ENCODE measurements at places on chromosomes 16 and 17.

- no peak for DNase-seq
Measured at GRCh38 chr17:80929449-80929848, 62.2 kb upstream of the CHMP6 start.

DNA sequence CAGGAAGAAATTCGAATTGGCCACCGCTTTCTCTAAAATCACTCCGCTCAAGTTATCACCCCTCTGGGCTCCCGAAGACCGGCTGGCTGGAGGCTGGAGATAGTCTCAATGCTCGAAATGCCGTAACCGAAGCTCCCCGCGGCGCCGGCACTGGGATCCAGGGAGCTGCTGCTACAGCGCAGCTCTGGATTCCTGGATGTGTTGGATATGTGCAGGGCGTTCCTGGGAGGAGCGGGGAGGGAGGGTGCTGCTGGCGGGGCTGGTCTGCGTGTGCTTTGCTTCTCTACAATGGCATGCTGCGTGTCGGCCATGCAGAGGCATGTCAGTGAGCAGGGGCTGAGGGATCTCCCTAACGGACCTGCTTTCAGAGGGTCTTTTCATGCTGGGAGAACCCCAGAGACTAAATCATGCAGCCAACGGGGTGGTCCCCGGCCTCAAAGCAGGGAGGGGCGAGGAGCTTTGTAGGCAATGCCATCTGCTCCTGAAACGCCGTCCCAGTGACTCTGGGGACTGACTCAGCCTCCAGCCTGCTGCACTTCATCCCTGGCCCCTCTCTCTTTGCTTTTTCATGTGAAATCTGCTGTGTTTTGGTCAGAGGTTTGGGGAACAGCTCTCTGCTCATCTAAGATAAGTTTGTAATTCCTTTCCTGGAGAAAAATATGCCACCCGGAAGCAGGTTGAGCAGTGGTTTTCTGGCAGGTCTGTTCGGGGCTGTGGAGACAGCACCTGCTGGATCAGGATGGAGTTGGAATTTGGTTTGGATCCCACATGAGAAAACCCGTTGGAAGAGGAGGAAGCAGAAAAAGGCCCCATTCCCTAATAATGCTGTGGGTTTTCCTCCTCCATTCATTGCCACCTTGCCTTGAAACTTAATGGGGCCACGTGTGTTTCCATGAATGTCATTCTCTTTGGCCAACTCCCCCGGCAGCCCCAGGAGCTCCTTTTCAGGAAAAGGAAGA lies 311.4 kb downstream of the SEC14L1 start:
- peak; percentile 62 for DNase-seq

GRCh38 chr17:18966831-18967624 lies 15.1 kb downstream of the SLC5A10 start:
- DNase-seq: no peak

DNA sequence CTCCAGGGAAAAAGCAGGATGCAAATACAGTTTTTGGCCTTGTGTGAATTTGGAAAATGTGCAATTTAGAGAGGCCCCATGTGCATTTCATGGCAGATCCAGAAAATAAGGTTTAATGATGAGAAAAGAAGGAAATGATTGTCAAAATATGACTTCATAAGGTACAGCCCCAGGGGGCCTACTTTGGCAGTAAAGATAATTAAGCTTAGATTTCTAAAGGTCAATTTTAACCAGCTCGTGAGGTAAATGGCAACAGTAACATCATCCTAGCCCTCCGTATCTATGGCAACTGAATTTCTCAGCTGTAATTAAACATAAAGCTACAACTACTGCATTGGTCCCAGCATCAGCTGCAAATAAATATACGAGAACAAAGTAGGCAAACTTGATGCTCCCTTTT lies 30.0 kb upstream of the PRSS54 start:
- DNase-seq: no peak

DNA sequence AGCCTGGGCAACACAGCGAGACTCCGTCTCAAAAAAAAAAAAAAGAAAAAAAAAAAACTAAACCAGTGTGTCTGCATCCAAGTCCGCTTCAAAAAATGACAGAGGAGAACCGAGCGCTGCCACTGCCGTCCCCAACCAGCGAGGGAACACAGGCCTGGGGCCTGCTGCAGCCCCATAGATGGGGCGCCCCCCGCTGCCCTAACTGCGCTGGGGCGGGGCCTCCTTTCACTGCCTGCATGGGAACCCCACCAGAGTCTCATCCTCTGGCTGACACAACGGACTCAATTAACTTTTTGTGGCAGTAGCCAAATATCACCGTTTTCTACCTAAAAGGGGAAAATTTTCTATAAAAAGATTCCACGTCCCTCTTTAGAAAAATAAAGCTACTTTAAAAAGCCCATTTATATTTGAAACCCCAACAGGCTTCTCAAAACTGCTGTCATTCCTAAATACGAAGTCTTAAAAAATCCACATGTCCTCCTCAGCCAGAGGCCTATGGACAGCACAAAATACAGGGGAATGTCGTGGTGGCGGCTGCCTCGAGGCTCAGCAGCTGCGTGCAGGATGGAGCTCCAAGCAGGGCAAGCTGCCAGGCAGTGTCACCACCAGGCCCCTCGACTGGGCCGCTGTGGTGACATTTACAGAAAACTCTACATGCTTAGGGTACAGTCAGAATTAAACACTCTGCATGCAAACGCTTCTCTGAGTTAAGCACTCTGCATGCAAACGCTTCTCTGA lies 30.3 kb downstream of the KLHDC4 start:
- no peak for DNase-seq

- no peak for DNase-seq
Measured at GRCh38 chr16:6032438-6032837, 934.8 kb upstream of the EEF2KMT start.

GRCh38 chr16:68131813-68132706 lies 46.9 kb downstream of the NFATC3 start:
- no peak for DNase-seq

DNA sequence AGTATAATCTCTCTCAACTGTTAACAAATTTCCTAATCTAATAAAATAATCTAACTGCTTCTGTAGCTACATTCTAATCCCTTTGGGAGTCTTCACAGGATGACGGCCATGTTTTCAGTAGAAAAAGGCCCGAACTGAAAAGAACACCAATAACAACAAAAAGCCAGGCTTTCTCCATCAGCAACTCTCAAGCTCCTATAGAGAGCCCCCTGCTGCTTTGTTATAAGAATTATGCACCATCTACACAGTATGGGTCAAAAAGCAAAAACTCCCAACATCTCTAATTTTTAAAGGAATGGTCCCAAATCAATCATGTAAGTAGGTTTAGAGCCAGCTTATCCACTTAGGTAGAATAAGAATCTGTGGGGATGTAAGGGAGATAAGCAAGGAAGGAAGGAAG lies 163.6 kb upstream of the C17orf78 start:
- DNase-seq: no peak

- no peak for DNase-seq
Measured at GRCh38 chr16:14110728-14111251, 39.7 kb downstream of the MRTFB start.

DNA sequence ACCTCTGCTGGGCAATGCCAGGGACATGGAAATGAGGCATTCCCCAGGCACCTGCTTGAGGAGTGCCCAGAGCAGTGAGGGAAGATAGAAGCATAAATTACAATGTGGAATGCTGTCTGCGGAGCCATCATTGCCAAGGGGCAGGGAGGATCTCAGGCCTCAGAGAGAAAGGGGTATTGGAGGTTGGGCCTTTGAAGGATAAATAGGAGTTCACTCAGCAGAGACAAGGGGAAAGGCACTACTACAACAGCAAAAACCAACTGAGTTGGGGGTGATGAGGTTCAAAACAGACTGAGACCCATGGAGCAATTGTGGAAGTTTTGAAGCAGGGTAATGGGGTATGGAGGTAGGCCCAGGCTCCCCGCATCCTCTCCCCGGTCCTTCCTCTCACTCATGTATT lies 32.8 kb downstream of the SREBF1 start:
- DNase-seq: no peak

- DNase-seq: no peak
Measured at GRCh38 chr16:4309833-4310266, 6.0 kb upstream of the GLIS2 start.

DNA sequence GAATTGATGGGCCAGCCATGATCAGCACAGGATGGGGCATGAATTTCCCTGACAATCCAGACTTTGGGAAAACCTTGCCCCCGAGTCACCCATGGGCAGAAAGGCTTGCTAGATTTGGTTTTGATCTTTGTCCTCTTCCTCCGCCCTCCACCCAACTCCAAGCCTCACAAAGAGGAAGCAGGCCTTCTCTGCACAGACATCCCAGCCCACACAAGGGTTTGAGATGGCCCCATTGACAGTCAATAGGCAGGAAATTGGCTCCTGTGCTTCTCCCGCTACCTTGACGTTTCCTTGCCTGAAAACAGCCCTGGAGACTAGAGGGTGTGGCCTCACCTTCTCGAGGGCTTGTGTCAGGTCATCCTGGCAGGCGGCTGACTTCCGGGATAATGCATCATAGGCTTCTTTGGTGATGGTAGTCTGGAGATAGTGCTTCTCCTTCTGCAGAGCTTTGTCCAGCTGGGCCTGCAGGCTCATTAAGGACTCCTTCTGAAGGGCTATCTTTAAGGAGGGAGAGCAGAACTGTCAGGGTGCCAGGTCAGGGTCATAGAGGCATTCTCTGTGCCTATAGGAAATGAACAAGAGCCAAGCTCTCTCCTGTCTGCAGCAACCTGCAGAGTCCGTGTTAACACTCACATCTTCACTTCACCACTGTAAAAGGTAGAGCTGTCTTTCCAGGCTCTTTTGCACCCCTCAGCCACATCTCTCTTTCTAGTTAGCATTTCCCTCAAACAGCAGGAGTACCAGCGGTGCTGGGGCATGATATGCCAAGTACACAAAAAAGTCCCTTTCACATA lies 32.2 kb downstream of the DHX38 start:
- DNase-seq: no peak

DNA sequence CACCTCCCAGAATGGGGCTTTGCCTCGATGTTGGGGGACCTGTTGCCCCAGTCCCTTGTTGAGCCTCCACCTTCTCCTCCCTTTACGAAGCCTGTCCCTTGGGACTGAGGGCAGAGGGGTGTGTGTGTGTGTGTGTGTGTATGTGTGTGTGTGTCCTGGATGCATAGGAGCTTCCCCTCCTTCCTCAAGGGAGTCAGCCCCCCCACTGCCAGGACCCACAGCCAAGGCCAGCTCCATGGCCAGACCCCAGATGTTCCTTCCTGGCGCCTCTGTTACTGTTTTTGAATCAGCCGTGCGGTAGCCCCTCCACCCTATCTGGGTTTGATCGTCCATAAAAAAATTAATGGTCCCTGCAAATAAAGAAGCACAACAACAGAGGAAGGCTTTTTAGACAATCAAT lies 17.7 kb upstream of the DOK4 start:
- DNase-seq: no peak

DNA sequence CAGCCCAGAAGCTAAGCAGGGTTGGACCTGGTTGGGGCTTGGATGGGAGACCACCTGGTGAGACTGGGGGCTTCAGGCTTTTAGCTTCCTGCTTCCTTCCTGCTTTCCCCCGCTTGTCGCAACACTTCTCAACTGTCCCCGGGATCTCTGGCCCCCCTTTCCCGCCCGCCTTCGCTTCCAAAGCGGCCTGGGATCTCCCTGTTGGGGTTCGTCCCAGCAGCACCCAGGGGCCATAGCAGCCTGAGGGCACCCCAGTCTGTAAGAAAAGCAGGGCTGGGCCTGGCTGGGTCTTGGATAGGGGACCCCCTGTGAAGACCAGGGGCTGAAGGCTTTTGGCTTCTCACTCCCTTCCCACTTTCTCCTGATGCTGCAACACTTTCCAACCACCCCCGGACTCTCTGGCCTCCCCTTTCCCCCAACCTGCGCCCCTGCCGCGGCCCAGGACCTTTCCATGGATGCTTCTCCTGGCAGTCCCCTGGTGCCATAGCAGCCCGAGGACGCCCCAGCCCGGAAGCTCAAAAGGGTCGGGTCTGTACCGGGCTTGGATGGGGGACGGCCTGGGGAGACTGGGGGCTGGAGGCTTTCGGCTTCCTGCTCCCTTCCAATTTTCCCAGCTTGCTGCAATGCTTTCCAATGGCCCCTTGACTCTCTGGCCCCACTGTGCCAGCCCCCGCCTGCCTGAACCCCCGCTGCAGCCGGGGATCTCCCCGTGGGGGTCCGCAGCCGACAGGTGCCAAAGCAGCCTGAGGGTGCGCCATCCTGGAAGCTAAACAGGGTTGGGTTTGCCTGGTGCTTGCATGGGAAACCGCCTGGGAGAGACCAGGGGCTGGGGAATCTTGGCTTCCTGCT lies 2276.2 kb downstream of the TP53TG3F start:
- DNase-seq: no peak

GRCh38 chr17:41315204-41315794 lies at the start of gene KRTAP17-1:
TSS of gene KRTAP17-1 (minus strand) at chr17:41315710. CDS start at chr17:41315650, 60 bp downstream.
- no peak for DNase-seq

DNA sequence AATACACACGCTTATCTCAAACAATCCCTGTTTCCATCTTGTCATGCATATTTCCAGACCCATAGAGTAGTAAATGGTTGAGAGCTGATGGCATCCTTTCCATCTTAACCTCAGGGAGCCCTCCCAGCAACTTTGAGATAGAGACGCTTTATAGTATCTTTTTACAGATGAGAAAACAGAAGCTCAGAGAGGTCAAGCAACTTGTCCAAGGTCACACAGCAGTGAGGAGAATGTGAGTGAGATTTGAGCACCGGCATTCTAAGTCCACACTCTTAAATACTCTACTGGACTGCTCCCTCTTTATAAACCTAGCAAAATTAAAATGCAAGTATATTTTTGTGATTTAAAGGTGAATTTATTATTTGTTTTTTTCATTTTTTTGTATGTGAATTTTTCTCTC lies 19.9 kb upstream of the KCNG4 start:
- no peak for DNase-seq

GRCh38 chr17:8185582-8186445 lies 4.2 kb downstream of the BORCS6 start:
- DNase-seq: peak; percentile 66

DNA sequence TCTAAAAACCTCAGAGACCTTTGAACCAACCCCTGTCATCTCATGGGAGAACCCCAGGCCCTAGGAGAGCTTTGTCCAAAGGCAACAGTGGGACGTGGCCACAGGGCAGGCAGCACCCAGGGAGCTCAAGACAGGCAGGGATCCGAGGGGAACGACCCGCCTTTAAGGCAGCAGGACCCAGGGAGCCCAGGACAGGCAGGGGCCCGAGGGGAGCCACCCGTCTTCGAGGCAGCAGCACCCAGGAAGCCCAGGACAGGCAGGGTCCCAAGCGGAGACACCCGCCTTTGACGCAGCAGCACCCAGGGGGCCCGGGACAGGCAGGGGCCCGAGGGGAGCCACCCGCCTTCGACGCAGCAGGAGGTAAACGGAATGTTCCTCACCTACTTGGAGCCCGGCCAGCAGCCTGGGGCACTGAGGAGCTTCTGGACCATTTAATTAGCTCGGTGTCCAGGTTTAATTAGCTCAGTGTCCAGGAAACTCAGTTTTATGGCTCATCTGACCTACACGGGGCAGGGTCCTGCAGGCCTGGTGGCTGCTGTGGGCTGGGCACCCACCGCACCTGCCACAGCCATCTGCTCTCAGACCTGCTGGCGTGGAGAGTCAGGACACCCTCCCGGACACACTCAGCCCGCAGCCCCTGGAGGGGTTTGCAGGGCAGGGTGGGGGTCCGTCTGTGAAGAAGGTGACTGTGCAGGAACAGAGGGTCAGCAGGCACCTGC lies 24.4 kb downstream of the PIEZO1 start:
- DNase-seq: no peak
